ENCODE measurements at places on chromosomes 7 and 10.

DNA sequence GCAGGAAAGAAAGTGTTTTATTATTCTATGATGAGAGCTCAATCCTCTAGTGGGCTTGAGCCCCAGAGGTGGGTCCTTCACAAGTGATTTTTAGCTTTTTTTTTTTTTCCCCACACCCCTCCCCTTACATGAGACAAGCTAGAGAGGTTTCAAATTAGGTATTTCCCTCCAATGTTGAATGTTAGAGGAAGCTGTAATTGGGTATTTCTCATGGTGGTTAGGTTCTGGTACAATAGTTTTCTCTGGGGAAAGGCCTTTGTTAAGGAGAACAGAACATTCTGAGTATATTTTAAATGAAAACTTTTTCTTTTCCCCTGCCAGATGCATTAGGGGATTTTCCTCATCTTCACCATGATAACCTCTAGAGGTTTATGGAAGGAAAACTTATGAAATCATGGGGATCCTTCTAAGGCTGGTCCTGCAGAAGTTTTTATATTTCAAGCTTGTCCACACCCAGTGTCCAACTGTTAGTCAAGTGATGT, 1039.7 kb downstream of the NRG3 start:
- DNase-seq, result no peak

- DNase-seq, result no peak
Measured at GRCh38 chr7:120171406-120171805, 101.6 kb upstream of the KCND2 start.

- DNase-seq, result no peak
Measured at GRCh38 chr10:31383810-31384588, 65.0 kb downstream of the ZEB1 start.

DNA sequence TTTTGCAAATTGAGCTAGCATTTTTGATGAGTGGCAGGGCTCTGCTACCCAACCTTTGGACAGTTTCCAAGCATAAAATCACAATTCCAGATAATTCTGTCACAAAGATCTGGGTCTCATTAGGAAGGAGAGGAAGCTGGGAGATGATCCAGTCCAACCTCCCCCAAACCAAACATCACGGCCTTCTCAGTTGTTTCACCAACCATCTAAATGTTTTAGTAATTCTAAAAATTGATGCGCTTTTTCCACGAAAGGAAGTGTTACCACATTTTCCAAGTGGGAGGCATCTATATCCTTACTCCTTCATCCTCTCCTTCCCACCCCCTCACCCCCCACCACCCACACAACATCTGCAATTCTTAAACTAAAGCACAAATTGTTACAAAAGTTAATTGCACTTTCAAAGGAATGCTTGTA, 108.3 kb downstream of the EGFR start:
- no peak for DNase-seq

- no peak for DNase-seq
Measured at GRCh38 chr7:112500619-112501018, 19.8 kb downstream of the LSMEM1 start.

- no peak for DNase-seq
Measured at GRCh38 chr10:96964131-96964530, 132.0 kb downstream of the LCOR start.

DNA sequence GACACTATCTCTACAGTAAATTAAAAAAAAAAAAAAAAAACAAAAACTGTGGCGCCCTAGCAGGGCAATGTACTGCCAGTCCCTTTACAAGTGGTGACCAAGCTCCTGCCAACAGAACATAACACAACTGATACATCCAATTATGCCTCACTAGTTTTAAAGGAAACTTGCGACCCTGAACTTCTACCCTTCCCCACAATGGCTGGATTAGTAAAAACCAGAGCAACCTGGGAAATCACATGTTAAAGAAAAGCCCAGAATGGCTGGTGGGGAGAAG, 16.5 kb downstream of the ATE1 start:
- DNase-seq, result no peak

GRCh38 chr10:96421995-96422394, 63.2 kb upstream of the OPALIN start:
- no peak for DNase-seq

DNA sequence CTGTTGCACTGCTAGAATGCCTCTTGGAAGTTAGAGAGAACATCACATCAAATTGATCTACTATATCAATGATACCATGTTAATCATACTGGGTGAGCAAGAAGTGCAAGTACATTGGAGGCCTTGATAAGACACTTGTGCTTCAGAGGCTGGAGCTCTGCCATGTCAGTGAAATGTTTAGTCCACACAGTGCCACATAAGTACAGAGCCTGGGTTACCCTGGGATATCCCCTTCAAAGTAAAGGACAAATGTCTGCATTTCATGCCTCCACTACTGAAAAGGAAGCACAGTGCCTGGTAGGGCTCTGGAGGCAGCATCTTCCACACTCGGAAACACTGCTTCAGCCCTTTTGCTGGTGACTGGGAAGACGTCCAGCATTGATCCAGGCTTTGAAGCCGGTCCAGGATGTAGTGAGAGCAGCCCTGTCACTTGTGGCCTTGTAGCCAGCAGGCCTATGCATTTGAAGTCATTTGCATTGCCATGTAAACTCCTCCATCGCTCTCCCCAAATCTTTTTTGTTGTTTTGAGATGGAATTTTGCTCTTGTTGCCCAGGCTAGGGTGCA, 15.7 kb upstream of the STN1 start:
- DNase-seq, result no peak

DNA sequence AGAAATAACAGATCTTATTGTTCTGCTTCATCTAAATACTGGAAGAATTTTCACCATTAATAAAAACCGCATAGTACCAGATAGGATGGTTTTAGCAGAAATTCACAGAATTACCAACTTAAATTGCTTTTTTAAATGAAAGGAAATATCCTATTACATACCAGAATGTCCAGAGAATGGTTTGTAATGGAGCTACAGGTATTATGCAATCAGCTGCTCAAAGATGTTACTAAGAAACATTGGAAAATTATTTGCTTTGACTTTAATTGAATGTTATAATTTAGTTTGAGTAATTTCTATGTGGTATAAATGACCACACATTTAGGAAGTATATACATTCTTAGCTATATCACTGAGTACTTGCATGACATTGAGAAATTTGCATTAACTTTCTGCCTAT, 338.3 kb downstream of the ETV1 start:
- DNase-seq, result no peak

DNA sequence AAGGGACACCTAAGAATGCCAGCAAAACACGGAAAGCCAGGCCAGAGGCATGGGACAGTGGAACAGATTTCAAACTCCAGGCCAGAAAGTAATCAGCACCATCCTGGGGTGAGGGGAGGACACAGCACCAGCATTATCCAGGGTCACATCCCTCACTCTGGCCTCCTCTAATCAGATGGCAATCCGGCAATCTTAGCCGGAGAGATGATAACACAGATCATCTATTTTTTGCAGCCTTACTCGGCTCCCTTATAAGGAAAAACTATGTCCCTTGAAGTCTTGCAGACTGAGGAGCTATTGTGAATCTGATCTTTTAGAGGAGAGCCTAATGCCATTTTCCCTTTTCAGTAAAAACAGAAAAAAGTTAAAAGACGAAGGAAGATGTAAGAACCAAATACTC, 16.5 kb downstream of the TRIL start:
- no peak for DNase-seq

DNA sequence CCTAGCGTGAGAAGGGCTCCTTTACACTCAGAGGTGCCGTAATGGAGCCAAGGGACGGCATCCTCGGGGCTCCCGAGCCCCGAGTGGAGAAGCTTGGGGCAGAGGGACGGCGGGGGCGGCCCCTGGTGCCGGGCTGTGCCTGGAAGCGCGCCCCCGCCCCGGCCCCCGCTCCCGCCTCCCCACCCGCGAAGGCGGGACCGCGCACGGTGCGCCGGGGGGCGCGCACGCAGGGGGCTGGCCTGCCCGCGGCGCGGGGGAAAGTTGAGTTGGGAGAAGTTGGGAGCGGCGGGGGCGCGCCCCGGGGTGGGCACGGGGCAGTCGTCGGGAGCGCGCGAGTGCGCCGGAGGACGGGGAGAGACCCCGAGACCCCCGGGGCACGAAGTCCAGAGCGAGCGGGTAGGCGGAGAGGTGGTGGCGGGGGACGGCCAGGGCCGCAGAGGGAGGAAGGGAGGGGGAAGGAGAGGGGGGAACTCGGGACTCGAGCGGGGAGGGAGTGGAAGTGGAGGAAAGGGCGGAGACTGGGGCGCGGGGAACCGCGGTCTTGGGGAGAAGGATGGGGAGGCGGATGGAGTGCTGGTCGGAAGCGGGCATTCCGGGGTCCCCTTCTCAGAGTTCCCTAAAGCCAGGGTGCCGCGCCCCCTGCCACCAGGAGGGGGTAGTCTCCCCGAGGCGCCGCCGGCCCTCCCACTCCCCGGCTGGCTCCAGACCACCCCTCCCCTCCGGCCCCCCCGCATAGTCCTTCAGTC, at the start of gene SLC4A2:
SLC4A2 (plus strand) TSS at position 223 of the 746 bp plus-strand sequence. CDS start 2,399 bp downstream, outside the sequence.
- no peak for DNase-seq

DNA sequence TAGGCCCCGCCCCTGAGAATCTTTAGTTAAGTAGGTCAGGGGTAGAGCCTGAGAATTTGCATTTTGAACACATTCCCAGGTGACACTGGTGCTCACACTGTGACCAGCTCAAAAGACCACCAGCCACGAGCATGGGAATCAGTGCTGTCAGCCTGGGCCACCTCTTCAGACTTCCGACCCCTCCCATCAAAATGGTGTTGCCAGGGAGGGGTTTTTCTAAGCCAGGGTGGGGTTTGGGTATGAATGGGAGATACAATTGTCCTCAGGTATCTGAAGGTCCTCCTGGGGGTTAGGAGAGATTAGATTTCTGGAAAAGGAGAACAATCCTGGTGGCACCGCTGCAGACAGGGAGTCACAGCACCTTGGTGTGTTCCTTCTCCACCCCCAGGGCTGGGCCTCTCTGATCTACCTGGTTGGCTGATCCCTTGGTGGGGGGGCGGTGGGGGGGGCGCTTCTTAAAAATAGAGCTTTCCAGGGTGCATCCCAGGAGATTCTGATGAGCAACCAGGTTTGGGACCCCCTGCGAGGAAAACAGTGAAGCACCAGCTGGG, 111.5 kb upstream of the ANLN start:
- no peak for DNase-seq

- DNase-seq, result no peak
Measured at GRCh38 chr10:95303950-95304349, 13.1 kb upstream of the PDLIM1 start.

GRCh38 chr10:86671419-86671818, 3.1 kb downstream of the LDB3 start:
- DNase-seq, result no peak

DNA sequence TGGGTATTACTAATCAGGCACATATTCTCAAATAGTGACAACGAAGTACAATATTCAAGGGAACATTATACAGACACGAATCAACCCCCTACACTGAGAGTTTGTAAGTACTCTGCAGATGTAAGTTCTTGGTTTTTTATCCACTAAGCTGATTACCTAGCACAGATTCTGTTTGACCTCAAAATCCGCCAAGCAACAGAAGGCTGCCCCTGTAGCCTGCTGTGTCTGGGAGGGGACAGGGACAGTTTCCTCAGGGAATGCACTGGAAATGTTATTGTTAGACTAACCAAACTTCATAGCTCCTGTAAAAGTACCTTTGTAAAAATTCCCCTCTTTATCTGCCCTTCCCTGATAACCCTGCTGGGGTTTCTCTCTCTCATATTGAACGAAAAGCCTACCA, 45.2 kb upstream of the ZRANB1 start:
- DNase-seq, result no peak

- no peak for DNase-seq
Measured at GRCh38 chr10:31101123-31101522, 69.5 kb upstream of the ZNF438 start.

DNA sequence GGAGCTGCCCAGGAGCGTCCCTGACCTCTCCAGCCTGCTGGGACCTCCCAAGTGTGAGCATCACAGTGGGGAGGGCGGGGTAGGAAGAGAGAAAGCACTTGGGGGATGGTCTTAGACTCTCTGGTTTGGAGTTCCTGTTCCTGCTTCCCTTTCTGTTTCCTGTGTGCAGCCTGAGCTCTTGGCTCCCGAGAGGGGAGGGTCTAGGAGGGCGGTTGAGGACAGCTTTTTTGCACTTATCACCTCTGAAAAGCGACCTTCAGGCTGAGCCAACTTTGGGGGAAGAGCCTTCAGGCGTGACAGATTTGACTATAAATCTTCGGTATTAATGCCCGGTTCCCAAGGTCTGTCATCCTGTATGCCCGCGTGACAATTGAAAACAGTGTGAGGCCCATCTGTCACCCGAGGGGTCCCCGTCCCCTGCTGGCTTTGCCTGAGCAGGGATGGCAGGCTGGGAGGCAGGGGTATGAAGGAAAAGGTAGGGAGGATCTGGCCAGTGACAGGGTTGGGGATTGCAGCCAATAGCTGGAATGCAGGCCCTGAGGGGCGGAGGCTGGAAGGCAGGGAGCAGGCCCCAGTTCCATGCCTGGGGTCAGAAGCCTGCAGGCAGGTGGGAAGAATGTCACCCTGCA, 78.6 kb downstream of the CDH23 start:
- no peak for DNase-seq

GRCh38 chr10:10327934-10328333, 689.7 kb upstream of the CELF2 start:
- no peak for DNase-seq

GRCh38 chr10:17547060-17547459, 70.1 kb downstream of the HACD1 start:
- DNase-seq, result no peak

DNA sequence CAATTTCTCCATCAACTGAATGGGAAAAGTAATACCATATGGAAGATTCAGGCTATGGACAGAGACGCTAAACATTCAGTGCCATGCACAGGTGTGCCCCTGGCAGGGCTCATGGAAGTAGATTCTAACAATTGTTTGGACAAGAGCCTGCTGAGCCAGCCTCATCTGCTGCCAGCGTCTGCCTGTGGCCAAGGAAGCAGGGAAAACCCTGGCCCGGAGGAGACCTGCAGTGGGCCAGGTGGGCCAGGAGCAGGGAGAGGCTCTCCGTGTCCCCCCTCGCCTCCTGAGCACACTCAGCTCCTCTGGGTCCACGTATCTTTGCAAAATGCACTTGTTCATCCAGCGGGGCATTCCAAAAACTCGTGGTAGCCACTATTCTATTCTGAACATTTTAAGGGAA, 130.1 kb downstream of the TCERG1L start:
- DNase-seq, result no peak

- DNase-seq, result no peak
Measured at GRCh38 chr10:96415891-96416554, 57.2 kb upstream of the OPALIN start.

DNA sequence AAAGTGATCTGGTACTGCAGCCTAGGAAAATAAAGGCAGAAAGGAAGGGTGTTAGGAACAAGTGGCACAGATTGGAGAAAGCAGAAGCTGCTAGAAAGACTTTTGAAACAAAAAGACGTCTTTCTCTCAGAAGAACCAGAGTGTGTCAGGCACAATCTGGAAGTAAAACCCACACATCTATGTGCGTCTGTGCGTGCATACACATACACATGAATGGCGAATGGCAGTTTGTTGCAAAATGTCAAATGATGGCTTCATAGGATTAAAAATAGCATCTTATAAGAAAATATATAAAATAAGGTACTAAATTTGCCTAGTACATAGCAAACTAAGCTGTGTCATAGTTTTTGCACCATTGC, 246.3 kb downstream of the CDK14 start:
- DNase-seq, result no peak

DNA sequence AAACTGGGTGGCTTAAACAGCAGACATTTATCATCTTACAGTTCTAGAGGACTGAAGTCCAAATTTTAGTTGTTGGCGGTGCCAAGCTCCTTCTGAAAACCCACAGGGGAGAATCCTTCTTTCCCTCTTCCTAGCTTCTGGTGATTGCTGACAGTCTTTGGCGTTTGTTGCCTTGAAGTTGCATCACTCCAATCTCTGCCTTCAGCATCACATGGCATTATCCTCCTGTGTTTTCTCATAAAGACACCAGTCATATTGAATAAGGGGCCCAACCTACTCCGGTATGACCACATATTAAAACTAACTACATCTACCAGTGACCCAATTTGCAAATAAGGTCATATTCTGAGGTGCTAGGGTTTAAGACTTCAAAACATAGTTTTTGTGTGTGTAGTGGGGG, 472.1 kb upstream of the IGFBP3 start:
- DNase-seq, result no peak
